EL (cell line): ENCODE measurements at places on chromosomes 16 and 17.

DNA sequence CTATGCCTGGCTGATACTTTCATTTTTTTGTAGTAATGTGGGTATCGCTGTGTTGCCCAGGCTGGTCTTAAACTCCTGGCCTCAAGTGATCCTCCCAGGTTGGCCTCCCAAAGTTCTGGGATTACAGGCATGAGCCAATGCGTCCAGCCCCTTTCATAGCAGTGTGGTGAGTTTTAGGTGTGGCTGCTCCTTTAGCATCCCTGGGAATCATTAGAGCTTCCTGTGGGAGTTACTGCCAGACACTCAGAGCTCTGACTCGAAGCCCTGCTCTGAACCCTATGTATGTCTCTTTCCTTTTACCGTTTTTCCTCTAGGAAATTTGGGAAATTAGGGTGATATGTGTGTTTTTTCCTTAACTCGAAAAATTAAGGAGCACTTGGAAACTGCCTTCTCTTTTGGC, 44.5 kb downstream of the NDE1 start:
- DNase-seq: no peak

DNA sequence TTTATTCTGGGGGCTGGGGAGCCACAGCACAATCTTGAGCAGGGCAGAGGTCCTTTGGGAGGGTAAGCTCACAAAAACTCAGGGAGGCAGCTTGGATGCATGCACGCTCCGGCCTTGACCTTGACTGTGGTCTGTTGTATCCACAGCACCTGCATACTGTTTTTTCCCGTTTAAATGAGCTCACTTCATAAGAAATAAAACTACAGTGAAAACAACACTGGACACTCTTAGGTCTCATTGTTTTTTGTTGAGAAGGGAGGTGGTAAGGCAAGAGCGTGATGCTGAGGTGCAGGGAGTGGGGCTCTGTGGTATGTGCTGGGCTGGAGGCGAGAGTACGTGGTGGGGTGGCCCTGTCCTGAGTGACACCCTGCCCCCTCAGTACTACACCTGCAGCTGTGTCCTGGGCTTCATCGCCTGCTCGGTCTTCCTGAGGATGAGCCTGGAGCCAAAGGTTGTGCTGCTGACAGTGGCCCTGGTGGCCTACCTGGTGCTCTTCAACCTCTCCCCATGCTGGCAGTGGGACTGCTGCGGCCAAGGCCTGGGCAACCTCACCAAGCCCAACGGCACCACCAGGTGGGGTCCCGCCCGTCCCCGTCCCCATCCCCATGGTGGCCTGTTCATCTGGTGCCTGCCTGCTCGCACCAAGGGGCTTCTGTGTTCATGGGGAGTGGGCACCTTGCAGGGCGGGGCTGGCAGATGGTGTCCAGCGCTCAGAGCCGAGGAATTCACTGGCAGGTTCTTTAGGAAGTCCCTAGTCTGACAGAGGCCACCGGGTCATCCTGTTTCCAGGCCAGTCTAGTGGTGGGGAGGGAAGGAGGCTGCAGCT, 44.2 kb downstream of the ADCY7 start:
- no peak for DNase-seq

- no peak for DNase-seq
Observed at GRCh38 chr16:72923757-72924156, 124.2 kb downstream of the ZFHX3 start.

GRCh38 chr17:76441686-76442340, 11.1 kb downstream of the UBE2O start:
- no peak for DNase-seq

GRCh38 chr17:64277831-64278562, 14.9 kb upstream of the TEX2 start:
- no peak for DNase-seq

DNA sequence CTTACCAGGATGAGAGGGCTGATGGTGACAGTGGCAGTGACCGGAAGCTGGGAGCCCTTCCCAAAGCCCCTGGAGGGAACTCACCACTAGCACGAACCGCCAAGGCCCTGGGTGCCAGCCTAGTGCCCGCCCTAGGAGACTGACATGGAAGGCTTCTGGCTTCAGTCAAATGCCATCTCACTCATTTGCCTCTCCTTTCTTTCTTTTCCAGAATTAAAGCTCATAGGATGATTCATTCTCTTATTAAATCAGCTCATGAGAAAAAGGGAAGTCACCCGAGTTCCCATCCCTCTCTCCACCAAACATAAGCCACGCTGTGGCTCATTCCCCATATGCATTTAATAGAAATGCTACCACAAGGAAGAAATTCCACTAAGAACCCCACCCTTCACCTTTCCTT, 12.1 kb downstream of the CUEDC1 start:
- DNase-seq: peak; percentile 58

- DNase-seq: no peak
Observed at GRCh38 chr17:39357986-39358385, 43.4 kb downstream of the FBXL20 start.

GRCh38 chr16:82542714-82543113, 84.1 kb upstream of the CDH13 start:
- DNase-seq: no peak

DNA sequence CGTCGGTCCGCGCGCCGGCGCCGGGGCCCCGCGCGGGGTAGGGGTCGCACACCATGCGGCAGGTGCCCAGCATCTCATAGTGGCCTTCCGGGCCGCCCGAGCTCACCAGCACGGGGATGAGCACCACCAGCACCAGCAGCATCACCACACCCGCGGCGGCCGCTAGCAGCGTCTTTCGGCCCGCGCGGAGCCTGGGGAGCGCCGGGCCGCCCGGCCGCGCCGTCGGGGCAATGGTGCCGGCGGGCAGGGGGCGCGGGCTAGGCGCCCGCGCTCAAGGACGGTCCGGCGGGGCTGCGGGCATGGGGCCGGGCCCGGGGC, 237 bp downstream of the C1QL1 start:
- DNase-seq: no peak

DNA sequence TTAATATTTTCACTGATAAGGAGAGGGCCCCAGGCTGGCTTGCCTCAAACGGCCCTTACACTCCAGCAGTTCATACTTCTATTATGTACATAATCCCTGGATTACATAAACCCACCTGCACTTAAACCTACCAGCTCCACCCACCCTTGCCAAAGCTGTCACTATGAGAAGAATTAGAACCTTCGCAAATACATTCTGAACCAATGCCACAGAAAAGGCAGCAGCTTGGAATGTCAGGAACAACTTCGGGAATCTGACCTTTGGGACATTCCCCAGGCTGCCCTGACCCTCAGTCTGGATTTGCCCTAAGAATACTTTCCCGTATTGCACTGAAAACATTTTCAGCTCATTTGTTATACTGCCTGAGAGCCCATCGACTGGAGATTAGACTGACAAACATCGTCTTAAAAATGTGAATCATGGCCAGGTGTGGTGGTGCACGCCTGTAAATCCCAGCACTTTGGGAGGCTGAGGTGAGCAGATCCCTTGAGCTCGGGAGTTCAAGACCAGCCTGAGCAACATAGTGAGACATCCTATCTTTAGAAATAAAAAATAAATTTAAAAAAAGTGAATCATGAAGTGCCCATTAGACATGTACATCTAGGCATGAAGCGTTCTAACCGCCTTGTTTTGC, 21.0 kb upstream of the SEC14L1 start:
- DNase-seq: no peak

- no peak for DNase-seq
Observed at GRCh38 chr17:68297195-68297594, 5.9 kb downstream of the ARSG start.

- DNase-seq: no peak
Observed at GRCh38 chr16:72836985-72837384, 210.9 kb downstream of the ZFHX3 start.

GRCh38 chr17:44209786-44210341, 9.6 kb downstream of the UBTF start:
- DNase-seq: no peak

DNA sequence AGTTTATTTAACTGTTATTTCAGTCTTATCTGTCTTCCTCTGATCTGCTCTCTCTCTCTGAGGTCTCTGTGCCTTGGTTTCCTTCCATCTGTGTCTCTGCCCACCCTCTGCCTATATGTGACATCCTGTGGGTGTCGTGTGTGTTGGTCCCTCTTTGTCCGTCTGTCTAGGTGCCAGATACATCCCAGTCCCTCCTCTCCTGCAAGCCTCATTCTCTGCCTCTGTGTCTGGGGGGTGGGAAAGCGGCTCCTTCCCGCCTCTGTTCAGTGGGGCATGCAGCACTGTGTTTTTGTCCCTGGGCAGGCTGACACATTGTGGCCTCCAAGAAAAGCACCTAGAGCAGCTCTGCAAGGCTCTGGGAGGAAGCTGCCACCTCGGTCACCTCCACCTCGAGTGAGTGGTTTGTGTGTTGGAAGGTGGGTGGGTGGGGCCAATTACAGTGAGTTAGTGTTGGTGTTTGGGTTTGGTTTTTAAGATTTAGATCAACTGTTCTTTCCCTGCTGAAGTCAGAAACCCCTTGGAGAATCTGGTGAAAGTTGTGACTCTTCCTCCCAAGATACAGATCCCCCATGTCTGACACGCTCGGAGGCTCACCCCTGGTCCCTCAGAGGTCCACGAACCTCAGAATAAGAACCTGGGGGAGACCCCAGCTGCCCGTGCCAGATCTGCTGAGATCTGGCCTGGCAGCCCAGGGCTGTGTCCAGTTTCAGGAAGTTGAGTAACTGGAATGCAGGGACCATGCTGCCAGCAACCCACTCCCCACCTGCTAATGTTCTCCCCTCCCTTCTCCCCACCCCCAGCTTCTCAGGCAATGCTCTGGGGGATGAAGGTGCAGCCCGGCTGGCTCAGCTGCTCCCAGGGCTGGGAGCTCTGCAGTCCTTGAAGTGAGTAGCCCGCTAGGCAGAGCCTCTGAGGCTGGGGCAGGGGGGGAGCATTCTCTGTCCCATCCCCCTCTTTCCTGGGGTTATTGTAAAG, 50.9 kb upstream of the CPNE2 start:
- no peak for DNase-seq
